Heart left ventricle (tissue), 16 donors: ENCODE measurements at places on chromosomes 11 and 22. TPM values are rescaled to one million over a fixed set of nuclear protein-coding genes. Genes with fewer than 3 reads are reported as not detected.

GRCh38 chr11:77517226-77517625 is 43.3 kb upstream of the PAK1 start:
- DNase-seq = no peak

DNA sequence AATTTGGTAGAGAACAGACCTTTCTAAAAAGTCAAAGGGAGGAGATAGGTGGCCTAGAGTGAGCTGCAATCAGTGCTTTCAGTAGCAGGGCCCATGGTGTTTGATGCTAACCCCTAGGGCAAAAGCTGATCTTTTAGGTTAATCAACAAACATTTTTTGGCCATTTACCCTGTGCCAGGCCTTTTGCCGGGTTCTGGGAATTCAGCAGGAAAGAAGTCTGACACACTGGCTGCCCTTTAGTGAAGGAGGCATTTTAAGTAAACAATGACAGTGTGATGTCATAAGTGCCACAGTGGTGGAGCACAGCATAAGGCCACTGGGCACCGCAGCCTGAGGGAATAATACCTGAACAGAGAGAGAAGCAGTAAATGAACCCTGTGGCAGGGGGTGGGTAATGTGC is 29.0 kb downstream of the C22orf31 start:
- no peak for DNase-seq

- DNase-seq = no peak
These were observed 14.6 kb upstream of the CTSC start for GRCh38 chr11:88352139-88352538.

Gene CD3E
- 0.17 TPM for total RNA-seq
